BJ (cell line): ENCODE measurements at places on chromosomes 11 and 22. TPM values are rescaled to one million over a fixed set of nuclear protein-coding genes. Genes with fewer than 3 reads are reported as not detected.

The HOATZ gene
- polyA plus RNA-seq: not detected in 2 replicates

GRCh38 chr11:96219981-96220623, 122.9 kb downstream of the MAML2 start:
- no peak for DNase-seq

DNA sequence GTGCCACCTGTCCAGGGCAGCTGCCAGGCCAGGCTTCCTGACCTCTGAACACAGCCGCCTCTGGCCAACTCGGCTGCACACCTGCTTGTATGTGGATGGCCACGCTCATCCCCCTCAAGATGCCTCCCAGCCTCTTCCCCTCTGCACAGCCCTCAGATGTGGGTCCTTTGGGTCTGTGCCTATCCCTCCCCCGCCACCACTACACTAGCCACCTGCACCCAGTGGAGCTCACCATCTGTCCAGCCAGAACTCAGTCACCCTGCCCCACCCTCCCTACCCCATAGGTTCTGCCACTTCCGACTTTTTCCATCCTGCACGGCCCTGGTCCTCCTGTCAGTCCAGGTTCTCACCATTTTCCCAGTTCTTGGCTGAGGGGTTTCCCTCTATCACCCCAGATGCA, 44.6 kb downstream of the PHF21B start:
- DNase-seq: no peak

The CCDC90B gene
- polyA plus RNA-seq: 22.6 and 56.2 TPM in 2 replicates

GRCh38 chr11:62705413-62705812, 1.8 kb downstream of the BSCL2 start:
- DNase-seq: no peak

The PRR14L gene
- polyA plus RNA-seq: 8.0 and 9.6 TPM in 2 replicates

GRCh38 chr11:114511538-114511937, 48.1 kb downstream of the NXPE1 start:
- DNase-seq: no peak

DNA sequence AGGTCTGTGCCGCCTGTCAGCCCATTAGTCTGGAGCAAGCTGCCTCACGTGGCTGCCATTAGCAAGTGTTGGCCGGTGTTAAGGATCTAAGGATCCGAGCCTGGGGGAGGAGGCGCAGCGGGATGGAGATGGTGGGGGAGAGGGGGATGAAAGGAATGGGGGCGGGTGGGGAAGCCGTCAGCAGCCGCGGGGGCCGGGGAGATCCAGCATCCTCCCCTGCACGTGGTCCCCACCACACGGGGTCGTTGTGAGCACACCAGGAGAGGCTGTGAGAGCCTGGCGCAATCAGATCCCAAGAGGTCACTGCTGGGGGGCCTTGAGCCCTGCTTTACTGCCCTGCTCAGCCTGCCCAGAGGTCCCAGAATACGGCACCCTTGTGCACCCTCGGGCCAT, 7.3 kb downstream of the CABP7 start:
- no peak for DNase-seq

DNA sequence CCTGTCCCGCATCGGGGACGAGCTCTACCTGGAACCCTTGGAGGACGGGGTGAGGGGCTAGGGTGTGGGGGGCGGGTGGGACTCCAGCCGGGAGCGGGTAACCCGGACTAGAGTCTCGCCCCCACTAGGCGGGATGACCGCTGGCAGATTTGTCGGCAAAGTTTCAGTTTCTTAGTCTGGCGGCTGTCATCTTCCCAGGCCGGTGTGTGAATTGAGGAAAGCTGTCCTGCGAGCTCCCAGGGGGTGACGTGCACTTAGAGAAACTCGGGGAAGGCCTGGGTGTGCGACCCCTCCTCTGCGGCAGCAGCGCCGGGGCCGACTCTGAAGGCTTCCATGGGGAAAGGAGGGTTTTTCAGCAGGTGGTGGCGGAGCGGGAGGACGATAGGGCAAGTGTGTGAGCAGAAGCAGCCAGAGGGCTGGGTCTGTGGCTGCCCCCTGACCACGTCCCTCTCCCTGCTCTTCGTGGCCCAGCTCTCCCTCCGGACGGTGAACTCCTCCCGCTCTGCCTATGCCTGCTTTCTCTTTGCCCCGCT, 463 bp downstream of the RAD9A start:
- DNase-seq: no peak

DNA sequence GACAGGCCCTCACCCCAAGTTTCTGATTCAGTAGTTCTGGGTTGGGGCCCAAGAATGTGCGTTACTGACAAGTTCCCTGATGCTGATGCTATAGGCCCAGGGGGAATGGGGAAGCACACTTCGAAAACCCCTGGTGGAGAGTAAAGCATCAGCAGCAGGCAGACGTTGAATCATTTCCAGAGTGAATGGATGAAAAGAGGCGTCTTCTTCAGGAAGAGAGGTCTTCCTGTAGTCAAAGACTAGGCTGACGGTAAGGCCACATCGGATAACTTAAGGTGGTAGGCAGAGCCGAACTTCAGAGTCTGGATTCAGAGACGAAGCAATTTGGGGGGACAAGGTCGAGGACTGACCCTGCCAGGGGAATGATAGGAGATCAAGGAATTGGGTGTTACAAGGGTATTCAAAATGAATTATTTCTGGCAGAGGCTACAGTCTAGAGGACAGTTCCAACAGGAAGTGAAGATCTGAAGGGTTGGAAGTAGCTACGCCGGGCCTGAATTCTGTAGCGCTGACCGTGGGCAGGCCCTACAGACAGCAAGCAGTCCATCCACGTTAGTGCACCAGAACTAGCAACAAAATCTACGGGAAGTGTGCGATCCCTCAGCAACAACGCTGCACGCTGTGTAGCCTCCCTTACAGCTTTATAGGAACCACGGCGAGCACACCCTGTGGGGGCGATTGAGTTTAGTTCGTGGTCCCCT, 862 bp upstream of the CENATAC start:
- DNase-seq: no peak

The FAM180B gene
- not detected in 2 replicates for polyA plus RNA-seq

The HYLS1 gene
- polyA plus RNA-seq: 4.3 and 8.4 TPM in 2 replicates

GRCh38 chr11:112996994-112997393, 35.8 kb downstream of the NCAM1 start:
- no peak for DNase-seq

- DNase-seq: no peak
Measured at GRCh38 chr22:17769716-17770082, 4.6 kb downstream of the BID start.

GRCh38 chr22:47123006-47123826, 360.8 kb downstream of the TBC1D22A start:
- no peak for DNase-seq

The ARHGAP8 gene
- polyA plus RNA-seq: 0.18 and 0.39 TPM in 2 replicates

DNA sequence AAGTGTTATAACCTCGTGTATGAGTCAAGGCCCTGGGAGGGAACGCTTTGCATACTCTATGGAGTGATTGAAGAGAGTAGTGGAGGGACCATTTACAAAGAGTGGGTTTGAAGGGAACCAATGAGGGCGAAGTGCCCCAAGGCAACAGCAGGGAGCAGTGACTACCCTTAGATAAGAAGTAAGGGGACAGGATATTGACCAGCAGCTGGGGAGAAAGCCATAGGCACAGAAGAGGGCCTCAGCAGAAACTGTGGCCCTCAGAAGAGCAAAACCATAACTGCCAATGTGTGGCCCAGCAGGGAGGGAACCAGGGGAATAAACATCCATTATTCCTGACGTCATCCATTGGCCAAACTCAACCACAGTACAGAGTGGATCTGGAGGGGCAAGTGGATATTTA, 24.7 kb downstream of the PARVA start:
- no peak for DNase-seq

GRCh38 chr22:37741312-37741795, 44.5 kb downstream of the TRIOBP start:
- DNase-seq: peak; percentile 94

GRCh38 chr11:112459001-112459400, 198.3 kb upstream of the PLET1 start:
- no peak for DNase-seq

DNA sequence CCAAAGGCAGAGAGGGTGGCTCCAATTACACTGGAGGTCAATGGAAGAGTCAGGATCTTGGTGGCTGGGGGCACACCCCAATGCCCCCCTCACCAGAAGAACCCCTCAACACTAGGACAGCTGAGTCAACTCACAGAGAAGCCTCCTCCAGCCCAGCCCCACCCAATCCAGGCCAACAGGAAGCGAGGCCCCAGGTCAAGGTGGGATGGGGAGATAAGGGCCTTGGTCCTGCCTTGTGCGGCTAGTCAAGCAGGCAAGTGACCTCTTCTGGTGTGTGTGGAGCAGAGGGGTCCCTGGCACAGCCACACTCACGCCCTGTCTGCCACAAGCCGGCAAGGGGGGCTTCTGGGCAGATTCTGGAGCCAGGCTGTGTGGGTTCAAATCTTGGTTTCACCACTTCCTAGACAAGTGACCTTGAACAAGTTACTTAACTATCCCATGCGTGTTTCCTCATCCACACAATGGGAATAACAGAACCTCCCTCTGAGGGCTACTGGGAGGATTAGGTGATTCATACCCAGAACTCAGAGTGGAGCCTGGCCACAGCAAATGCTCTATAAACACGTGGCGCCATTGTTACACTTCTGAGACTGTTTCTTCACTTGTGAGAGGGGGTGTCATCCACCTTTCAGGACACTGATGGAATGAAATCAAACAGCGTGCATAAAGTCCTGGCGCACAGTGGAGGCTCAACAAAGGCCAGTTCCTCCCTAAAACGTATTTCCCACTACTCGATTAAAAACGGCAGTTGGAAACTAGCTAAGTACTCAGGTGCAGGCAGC, 3.2 kb downstream of the TTLL12 start:
- no peak for DNase-seq

The TIRAP gene
- polyA plus RNA-seq: 5.8 and 7.2 TPM in 2 replicates

DNA sequence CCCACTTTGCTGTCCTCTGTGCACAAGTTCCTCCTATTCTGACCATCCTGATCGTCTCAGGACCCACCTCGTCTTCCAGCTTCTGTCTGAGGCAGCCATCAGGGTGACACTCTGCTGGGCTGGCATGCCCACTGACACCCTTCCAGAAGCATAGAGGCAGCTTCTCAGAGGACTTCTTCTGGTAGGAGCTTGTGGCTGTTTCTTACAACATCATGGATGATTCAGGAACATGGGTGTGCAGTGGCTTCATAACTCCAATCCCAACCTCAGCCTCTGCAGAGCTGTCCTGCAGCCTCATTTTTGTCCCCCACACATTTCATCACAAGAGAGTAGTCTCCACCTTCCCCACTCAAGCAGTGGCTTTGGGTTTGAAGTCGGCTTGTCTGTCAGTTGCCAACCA, 20.9 kb upstream of the CTR9 start:
- no peak for DNase-seq

GRCh38 chr11:44865866-44866272, 84.8 kb downstream of the TP53I11 start:
- DNase-seq: no peak

The UPK3A gene
- not detected in 2 replicates for polyA plus RNA-seq

- no peak for DNase-seq
Measured at GRCh38 chr11:123392431-123392830, 37.6 kb upstream of the GRAMD1B start.

- no peak for DNase-seq
Measured at GRCh38 chr22:36282328-36282831, 29.4 kb downstream of the APOL1 start.

The DNAJB7 gene
- not detected in 2 replicates for polyA plus RNA-seq

The COA4 gene
- polyA plus RNA-seq: 61.6 and 62.5 TPM in 2 replicates

DNA sequence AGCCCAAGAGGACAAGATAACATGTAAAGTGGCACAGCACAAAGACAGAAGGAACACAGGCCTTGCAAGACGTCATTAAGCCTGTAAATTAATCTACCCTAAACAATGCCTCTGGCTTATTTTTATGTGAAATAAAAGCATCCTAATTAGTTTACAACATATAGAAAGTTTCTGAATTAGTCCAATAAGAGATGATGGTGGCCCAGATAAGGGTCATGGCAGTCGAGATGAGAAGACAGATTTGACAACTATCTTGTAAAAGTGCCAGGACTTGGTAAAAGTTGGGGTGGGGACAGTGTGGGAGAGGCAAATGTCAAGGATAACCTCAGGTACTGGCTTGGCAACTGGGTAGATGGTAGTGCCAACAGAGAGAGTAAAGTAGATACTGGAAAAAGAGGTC, 13.6 kb downstream of the XRRA1 start:
- no peak for DNase-seq

The TMPRSS6 gene
- not detected in 2 replicates for polyA plus RNA-seq

The C11orf42 gene
- polyA plus RNA-seq: not detected in 2 replicates

DNA sequence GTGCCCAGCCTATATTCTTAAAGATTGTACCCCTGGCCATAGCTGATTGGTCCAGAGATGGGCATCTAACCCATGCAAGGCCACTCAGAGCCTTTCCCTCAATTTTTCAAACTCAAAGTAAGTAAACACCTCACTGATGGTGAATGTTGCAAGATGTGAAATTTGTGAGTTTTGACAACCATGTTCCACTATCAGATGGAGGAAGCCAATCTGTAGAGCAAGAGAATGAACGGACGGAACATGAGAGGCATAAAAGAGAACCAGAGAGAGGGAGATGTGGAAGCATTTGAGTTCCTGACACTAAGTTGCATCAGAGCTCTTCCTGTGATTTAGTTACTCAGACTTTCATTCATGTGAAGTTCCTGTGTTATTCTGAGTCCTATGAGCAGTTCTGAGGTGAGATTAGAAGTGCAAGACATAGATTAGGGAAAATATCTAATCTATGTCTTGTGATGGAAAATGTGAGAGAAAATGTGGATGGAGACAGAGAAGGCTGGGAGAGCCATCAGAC, 73.3 kb downstream of the PRSS23 start:
- no peak for DNase-seq

- DNase-seq: no peak
Measured at GRCh38 chr11:1336836-1337646, 27.6 kb upstream of the TOLLIP start.

The TPH1 gene
- 0.04 and 0.06 TPM in 2 replicates for polyA plus RNA-seq

The NLRX1 gene
- 12.0 and 19.4 TPM in 2 replicates for polyA plus RNA-seq

DNA sequence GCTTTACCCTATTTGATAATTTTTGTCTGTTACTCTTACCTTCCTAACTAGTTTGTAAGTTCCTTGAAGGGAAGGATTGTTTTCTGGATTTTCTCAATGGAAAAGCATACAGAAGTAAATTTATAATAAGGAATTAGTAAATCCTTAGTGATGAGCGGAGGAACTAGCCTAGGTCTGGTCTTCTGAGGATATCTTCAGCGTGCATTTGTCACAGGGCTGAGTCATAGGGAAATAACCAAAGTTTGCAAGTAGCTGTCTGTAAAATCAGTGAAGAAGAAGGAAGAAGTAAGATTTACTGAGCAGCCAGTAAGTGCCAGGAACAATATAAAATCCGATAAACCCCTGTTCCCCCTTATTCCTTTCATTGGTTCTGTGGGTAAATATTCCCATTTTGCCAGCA, 162.7 kb upstream of the SORL1-AS1 start:
- DNase-seq: no peak

GRCh38 chr11:34327804-34328631, 29.8 kb downstream of the ABTB2 start:
- no peak for DNase-seq

GRCh38 chr22:30884211-30885000, 84.2 kb downstream of the MORC2 start:
- no peak for DNase-seq

GRCh38 chr11:73228268-73229134, 10.4 kb downstream of the P2RY2 start:
- no peak for DNase-seq

DNA sequence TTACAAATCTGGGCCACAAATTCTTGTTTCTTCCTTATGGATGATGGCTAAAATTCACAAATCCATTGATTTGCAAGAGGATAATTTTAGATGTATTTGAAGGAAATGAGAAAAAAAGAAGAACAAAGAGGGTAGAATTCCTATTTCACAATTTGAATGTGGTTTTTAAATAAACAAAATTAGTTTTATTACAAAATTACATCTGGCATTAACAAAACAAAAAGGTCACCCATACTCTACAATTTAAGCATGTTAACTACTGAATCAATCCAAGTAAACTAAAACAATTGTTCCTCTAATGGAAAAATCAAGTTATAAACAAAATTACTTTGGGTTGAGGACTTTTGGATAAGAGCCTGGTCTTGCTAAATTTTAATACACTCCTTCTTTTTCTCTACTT, 242.0 kb downstream of the METTL15 start:
- no peak for DNase-seq
